ENCODE measurements at places on chromosomes 11 and 22.

DNA sequence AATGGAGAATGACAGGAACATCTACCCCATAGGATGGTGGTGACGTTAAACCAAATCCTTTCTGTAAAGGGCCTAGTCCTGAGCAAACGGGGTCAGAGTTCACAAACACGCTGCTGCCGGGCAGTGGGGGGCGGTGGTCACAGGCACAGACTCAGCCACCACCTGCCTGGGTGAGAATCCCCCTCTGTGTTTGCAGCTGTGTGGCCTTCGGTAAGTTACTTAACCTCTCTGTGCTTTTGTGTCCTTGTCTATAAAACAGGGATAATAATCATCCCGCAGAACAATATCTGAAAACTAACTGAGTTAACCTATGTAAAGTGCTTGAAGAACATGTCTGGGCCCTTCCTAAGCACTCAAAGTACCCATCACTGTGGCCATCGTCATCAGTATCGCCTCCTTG lies 26.0 kb upstream of the PDGFB start:
- no peak for DNase-seq

- no peak for DNase-seq
Measured at GRCh38 chr11:73271936-73272679, at the start of gene P2RY6. TSS of gene P2RY6 (plus strand) at chr11:73272338. CDS start at chr11:73296519, 24,181 bp downstream.

DNA sequence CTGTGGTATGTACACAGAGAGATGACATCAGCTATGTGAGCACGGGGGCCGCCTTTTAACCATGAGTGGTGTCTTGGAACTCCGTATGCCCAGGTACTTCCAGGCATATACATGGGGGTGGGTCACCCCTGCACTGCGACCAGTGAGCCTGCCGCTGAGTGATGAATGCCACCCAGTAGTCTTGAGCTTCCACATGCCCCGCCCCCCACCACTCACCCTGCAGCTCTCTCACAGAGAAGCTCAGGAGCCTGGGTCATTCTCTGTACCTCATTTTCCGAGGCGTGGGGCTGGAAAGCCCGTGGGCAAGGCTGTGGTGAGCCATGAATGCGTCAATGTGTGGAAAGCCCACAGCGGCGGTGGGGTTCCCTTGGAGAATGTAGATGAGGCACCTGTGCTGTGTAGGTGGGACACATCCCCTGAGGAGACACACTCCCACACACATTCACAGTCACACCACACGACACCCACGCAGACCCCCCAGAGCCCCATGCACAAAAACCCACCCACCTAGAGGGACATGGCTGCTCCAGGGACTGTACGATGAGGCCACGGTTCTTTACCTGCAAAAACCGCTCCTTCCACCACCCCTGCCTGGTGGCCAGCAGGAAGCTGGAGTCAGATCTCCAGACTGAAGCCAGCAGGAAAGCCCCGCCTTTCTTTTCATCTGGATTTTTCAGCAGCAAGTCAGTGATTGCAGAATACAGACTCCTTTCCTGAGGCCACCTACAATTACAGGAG lies 67.6 kb downstream of the PIWIL3 start:
- no peak for DNase-seq

- no peak for DNase-seq
Measured at GRCh38 chr22:44271732-44272400, 40.9 kb downstream of the SHISAL1 start.

- DNase-seq = no peak
Measured at GRCh38 chr11:62669420-62670161, 1.9 kb upstream of the UQCC3 start.

- DNase-seq = no peak
Measured at GRCh38 chr11:110691926-110692325, 20.3 kb downstream of the ARHGAP20 start.

- DNase-seq = no peak
Measured at GRCh38 chr11:13137844-13138301, 128.8 kb downstream of the RASSF10 start.

DNA sequence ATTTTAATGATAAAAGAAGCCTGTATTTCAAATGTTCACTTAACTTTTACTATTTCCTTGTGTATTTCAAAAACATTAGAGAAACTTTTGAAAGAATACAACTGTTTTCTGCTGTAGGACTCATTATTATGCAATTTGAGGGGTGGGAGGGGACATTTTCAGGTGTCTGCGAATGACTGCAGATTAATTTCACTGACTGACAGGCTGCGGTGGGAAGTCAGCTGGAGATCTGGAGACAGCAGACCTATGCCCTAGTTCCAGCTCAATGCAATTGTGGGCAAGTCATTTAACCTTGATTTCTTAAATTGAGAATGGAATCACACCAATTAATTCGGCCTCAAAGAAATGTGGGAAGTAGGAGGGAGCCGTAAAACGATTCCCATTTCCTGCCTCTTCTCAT lies 128.7 kb downstream of the ARL14EP start:
- DNase-seq = no peak

Data from activated CD4-positive, alpha-beta T cell treated with anti-CD3 and anti-CD28 coated beads, Interleukin-2, amount 50 U/mL, for 4 hours (primary cell).